ENCODE measurements at places on chromosomes 7 and 10.

GRCh38 chr7:24905996-24906770 is 73.8 kb downstream of the OSBPL3 start:
- DNase-seq: no peak

DNA sequence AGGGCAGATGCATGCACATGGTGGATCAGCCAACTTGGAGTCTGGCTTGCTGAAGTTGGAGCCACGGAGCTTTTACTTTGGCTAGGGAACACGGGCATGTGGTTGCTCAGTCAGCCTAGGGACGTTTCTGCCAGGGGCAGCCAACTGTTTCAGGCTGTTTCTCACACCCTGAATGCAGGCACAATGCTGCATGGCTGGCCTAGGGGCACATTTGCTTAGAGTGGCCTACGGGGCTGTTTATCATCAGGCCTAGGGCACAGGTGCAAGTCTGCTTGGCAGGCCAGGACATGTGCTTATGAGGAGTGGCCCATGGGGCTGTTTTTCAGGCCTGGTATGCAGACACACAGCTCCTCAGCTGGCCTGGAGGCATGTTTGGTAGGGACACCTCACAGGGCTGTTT is 107.4 kb downstream of the GSAP start:
- no peak for DNase-seq

DNA sequence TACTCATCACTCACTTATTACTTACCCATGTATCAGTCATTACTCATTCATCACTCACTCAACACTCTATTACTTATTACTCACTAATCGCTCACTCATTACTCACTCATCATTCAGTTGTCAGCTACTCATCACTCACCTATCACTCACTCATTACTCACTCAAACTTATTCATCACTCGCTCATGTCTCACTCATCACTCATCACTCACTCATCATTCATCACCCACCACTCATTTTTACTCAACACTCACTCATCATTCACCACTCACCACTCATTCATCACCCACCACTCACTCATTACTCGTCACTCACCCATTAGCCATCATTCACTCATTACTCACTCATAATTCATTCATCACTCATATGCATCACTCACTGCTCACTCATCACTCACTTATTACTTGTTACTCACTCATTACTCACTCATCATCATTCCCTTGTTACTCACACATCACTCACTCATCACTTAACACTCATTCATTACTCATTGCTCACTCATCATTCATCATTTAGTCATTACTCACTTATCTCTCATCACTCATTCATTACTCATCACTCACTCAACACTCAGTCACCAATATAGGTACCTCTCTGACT is 237.9 kb downstream of the ADARB2 start:
- DNase-seq: no peak

DNA sequence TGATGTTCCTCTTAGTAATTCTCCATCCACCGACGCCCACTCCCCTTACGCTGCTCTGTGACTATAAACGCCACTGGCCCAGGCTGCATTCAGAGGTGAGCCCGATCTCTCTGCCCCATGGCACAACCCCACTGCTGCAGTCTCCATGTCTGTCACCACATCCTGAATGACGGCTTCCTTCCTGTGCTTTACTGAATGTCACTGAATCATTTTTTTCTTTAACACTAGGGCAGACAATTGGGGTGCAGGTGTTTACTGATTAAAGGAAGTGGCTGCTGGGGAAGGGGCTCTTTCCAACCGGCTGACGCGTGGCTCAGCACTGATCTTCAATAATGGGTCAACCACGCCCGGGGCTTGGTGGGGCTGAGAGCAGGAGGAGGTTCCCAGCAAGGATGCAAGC is 208.3 kb downstream of the USP6NL start:
- no peak for DNase-seq

DNA sequence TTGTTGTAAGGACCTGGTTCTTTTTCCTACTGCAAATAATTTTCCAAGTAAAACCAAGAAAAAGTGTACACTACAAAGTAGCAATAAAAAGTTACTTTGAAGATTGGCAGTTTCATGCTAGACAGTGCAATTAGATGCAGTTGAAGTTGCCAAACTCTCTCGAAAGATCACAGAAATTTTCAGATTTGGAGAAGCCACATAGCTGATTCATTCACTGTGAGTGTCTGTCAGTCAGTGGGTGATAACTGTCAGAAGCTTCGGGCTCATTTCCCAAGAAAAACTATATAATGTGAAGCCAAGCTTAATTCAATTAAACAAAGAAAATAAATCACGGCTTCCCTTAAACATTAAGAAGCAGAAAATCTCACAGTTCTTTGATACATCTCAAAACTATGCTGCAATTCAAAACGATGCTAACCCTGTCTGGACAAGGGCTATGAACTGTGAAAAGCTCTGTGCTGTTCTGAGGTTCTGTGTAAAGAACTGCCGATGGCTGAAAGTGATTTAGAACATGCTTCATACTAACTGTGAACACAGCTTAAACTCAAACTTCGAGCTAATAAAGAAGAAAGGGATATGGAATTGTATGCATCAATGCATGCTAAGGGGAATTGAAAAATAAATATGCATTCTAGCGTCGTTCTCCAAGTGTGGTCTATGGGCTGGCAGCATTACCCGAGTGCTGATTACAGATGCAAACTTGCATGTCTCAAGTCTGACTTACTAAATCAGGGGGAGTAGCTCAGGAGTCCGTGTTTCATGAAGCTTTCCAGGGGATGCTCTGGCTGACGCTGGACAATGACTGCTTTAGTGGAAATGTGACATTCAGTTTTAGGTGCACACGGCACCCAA is 557.4 kb downstream of the CALN1 start:
- no peak for DNase-seq

- DNase-seq: no peak
Measured at GRCh38 chr10:86170255-86171108, 196.1 kb downstream of the GRID1 start.

DNA sequence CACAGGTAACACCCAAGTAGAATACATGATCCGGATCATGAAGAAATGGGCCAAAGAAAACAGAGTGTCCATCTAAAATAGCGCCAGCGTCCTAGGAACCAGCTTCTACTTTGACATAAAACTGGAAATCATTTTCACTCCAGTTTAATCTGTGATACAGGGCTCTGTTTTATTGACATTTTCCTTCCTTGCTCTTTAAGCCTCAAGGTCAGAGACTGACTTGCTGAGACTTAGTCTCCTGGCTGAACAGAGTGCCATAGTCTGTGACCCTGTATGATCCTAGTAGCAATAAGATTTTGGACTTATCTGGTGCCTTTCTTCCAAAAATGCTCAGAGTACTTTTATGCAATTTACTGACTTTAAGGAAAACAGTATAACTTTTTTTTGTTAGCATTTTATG is 41.7 kb upstream of the UBN2 start:
- no peak for DNase-seq

DNA sequence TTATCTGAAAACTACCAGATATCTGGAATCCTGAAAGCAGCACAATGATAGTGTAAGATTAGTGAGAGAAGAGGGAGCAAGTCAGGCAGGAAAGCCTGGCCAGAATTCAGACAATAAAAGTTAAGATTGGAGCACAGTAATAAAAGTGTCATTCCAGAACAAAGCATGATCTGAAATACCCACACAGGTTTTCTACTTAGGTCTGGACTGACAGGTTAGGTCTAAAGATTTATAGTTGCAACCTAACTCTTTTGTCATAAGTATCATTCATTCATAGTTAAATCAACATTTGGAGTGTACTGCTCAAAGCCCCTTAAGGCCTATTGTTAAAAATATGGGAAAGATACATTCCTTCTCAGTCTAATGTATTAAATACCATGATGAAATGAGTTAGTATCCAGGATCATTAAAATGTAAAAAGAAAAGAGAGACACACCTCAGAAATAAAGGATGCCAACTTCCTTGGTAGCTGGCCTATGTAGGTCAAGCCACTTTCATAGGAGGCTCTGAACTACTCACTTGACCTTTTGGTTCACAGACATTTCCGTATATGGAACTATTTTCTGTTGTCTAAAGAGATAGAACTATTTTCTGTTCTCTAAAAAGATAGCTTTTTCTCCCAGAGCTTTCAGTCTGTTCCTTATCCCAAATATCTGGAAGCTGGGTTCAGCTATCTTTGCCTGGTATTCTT is 105.2 kb downstream of the FAS start:
- DNase-seq: no peak

DNA sequence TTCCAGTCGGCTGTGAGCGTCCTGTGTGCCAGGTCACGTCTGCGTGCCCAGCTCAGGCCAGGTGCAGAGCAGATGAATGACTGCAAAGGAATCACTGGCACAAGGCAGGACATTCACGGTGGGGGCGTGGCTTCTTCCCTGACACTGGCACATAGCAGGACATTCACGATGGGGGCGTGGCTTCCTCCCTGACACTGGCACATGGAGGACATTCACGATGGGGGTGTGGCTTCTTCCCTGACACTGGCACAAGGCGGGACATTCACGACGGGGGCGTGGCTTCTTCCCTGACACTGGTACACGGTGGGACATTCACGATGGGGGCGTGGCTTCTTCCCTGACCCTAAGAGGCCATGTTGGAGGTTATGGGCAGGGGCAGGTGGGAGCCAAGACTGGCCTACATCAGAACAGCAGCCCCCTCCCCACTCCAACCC is 64.3 kb downstream of the MYL10 start:
- DNase-seq: peak; percentile 34

GRCh38 chr10:62980687-62981086 is 152.4 kb upstream of the NRBF2 start:
- no peak for DNase-seq

DNA sequence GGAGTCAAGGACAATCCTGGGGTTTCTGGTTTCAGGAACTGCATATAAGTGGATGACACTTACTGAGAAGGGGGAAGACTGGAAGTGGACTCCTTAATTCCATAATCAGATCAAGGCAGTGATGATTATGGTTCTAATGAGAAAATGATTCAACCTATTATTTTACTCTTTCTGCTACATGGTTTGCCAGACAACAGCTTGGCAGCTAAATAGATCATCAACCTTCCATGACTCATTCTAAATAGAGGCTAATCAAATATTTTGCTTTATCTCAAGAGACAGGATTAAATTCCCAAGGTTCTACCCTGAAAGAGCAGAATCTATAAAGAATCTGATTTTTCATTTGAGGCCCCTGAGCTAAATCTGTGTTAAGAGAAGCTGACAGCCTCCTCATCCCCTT is 46.3 kb downstream of the CNNM1 start:
- DNase-seq: no peak

- no peak for DNase-seq
Measured at GRCh38 chr10:126137562-126138221, 241.3 kb downstream of the FANK1 start.

DNA sequence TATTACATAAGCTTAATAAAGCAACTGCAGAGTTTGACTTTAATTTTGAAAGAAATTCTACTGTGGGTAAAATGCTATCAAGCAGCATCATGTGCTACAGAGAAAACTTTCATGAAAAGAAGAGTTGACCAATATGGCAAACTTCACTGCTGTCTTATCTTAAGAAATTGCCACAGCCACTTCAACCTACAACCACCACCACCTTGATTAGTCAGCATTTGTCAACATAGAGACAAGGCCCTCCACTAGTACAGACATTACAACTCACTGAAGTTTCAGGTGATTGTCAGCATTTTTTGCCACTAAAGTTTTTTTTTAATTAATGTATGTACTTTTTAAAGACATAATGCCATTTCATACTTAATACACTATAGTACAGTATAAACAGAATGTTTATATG is 350.3 kb downstream of the HPSE2 start:
- DNase-seq: no peak

DNA sequence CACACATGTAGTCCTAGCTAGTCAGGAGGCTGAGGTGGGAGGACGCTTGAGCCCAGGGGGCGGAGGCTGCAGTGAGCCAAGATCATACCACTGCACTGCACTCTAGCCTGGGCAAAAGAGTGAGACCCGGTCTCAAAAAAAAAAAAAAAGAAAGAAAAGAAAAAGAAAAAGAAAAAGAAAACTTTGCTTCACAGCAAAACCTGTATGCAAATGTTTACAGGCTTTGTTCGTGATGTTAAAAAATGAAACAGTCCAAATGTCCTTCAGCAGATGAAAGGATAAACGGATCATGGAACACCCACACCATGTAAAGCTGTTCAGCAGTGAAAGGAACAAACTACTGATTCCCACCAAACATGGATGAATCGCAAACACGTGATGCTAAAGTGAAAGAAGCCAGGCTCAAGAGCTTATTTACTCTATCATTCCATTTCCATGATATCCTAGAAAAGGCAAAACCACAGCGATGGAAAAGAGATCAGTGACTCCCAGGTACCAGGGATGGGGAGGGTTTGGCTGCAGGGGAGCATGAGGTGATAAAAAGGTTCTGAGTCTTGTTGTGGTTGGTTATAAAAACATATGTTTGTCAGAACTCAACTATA is 15.1 kb downstream of the LRRC20 start:
- no peak for DNase-seq

DNA sequence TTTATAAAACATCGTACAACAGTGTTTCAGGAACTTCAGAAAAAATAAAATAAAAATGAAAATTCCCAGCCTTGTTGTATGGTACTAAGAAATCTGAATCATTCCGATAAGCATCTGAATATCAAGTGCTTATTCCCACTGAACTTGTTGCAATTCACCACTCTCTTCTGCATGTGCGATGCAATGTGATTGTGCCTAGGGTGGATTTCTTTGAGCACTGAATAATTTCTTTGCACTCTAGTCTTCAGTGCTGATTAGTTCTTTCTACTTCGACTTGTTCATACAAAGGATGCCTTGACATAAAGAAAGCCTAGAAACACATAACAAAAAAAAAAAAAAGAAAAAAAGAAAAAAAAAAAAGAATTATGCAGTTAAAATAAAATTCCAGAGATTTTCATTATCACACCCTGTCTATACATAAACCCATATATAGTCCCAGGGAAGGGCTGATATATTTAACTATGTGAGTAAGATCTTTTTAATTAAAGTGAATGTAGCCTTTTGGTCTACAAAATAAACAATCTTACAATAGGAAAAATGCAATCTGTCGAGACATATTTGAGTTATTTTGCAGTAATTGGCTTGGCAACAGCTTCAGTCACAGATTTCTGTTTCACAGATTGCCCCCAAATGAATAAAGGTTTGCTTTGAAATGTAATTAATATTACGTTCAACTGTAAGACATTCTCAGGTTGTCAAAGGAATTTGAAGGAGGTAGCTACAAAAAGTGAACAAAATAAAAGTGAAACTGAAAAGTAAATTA is 1118.9 kb upstream of the CELF2 start:
- no peak for DNase-seq

DNA sequence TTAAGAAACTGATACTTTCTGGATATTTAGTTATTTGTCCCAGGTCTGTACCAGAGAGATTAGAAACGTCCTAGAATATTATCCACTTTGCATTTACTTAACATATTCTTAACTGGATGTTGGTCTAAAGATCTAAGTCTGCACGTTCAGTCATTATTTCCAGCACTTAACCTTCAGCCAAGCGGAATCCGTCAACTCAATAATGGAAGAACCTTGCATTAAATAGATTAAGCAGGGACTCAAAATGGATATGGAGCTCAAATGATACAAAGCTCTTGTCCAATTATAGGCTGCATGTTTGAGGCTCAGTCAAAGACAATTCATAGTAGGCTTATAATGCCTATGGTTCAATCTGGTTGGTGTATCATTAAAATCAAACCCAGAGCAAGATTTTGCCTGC is 162.9 kb downstream of the SEMA3D start:
- DNase-seq: no peak

Measured in NCI-H774 (cell line).